ENCODE measurements at places on chromosomes 2 and 18.

DNA sequence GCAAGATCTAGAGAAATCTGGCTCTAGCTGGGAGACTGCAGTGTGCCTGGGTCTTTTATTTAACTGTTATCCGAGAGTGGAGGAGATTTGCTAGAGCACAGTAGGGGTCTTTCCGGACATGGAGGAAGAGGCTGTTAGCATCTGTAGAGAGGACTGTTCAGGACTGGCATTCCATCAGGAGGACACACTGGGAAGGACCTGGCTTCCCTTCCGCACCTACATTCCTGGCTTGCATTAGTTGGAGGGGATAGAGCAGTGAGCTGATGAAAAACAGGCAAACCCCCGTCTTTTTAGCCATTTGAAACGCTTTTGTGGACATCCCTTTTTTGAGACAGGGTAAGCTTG is 874 bp upstream of the PIEZO2 start:
- DNase-seq = no peak

GRCh38 chr18:43278355-43278754 is 1.1 kb upstream of the SYT4 start:
- no peak for DNase-seq

DNA sequence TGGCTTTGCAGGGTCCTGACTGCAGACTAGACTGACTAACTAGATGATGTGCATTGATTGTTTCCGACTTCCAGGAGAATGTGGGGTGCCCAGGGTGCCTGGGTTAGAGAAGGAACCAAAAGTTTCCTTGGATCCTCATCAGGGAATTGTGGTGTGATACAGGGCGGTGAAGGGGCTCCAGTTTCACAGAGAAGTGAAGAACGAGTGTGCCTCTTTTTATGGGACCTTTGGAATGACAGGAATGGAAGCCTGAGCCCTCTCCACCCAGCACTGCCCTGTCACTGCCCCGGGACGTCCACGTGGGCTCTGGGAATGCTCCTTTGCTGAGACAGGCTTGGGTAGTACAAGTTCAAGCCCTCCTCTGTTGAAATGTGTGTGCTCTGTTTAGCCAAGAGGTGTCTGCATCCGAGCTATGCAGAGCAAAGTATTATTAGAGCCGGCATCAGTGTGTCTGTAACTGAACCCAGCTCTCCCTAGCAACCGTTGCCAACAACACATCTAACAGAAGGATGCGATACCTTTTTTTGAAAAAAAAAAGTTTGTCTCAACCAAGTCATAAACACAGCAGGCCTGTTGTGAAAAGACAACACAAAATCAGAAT is 183.6 kb downstream of the SMAD7 start:
- no peak for DNase-seq

- DNase-seq = no peak
Observed at GRCh38 chr2:240737512-240737911, 45.8 kb downstream of the AQP12A start.

GRCh38 chr2:240730501-240731177 is 39.0 kb downstream of the AQP12A start:
- DNase-seq = no peak

DNA sequence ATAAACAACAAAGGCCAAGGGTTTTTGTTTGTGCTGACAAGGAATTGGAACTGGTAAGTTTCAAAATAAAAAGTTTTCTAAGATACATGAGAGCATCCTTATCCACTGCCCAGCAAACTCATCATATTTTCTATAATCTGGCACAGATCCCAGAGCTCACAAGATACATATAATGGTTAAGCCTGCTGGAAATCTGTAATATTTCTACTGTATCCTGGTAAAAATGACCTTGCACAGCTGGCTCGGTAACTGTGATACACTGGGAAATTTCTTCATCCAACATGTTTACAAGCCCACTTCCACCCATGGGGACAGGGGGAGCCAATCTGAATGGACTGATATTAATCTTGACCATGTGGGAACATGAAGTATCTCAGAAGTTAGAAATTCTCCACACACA is 425.4 kb upstream of the MMADHC start:
- no peak for DNase-seq

DNA sequence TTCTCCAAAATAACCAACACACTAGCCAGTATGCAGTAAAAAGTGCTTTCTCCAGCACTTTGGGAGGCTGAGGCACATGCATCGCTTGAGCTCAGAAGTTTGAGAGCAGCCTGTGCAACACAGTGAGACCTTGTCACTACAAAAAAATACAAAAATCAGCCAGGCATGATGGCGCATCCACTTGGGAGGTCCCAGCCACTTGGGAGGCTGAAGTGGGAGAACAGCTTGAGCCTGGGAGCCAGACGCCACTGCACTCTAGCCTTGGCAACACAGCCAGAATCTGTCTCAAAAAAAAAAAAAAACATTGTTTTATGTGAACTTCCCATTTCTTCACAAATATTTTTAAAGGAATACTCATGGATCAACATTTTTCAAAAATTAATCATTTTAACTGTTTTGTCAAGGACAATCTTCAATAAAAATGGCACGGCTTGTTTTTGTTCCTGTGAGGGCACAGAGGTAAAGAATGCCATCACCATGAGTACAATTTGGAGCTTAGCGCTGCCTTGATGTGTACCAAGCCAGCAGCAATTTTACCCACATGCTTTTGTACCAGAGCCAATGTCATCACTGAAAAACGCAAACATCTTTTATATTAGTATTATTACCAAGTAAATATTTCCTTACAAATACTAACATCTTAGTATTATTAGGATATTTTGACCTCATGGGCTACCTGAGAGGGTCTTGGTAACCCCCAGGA is 26.7 kb downstream of the RAB1A start:
- no peak for DNase-seq

- DNase-seq = no peak
Observed at GRCh38 chr2:20175267-20175666, 49.7 kb downstream of the SDC1 start.

GRCh38 chr2:224366267-224366844 is 35.6 kb downstream of the FAM124B start:
- no peak for DNase-seq

DNA sequence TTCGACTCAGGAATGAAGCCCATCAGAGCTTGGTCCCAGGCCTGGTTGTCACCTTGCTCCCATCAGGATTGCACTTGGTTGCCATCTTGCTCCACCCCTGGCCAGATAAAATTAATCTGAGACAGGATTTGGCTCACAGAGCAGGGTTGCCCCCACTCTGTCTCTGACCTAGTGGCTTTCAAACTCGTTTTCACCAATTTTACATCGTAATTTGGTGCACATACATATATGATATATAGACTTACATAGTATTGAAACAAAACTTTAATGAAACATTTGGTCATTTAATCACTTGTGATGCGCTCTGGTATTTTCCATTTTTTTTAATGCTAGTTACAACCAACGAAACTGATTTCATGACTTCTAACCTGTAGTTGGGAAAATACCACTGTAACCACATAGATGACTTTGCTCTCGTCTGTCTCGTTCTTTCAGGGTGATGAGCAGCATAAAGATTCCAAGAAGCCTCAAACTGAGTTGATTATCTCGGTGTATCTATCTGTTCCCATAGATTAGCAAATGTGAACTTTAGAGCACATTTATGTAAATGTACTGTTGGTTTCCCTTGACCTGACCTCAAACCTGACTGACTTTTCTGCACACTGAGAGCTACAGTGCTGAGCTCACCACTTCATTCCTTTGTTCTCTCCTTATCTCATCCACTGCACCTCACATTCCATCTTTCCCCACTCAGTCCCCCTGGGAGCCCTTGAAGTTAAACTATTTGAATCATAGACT is 30.5 kb upstream of the PLB1 start:
- no peak for DNase-seq

GRCh38 chr2:74741629-74742028 is 87.6 kb downstream of the SEMA4F start:
- no peak for DNase-seq

- no peak for DNase-seq
Observed at GRCh38 chr2:128876986-128877983, 558.6 kb upstream of the HS6ST1 start.

- DNase-seq = no peak
Observed at GRCh38 chr2:7573166-7573825, 656.1 kb downstream of the RNF144A start.

DNA sequence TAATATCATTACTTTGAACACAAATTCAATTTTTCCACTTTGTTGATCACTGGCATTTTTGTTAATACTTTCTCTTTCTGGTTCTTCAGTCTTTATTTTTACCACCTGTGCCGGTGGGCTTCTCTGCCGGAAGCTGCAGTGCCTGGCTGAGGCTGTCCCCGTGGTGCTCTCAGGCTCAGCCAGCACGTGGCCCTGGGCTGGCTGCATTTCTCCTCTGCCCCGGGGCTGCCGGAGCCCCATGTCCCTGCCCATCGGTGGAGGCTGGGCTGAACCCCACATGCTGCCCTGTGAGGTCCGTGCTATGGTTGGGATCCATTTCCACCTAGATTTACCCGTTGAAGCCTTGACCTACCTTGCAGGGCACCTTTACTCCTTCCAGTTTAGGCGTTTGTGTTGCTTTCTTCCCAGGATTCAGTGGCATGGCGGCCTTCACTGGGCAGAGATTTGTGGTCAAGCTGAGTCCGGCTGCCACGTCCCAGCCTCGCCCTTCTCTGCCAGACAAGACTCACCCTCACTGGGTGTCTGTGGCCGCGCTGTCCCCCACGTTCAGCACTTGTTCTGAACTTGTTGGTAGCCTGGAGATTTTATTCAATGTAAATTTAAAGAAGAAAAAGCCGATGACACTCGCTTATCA is 12.8 kb upstream of the TMEM18 start:
- no peak for DNase-seq

GRCh38 chr2:47658646-47659320 is 124.2 kb upstream of the MSH6 start:
- DNase-seq = no peak

DNA sequence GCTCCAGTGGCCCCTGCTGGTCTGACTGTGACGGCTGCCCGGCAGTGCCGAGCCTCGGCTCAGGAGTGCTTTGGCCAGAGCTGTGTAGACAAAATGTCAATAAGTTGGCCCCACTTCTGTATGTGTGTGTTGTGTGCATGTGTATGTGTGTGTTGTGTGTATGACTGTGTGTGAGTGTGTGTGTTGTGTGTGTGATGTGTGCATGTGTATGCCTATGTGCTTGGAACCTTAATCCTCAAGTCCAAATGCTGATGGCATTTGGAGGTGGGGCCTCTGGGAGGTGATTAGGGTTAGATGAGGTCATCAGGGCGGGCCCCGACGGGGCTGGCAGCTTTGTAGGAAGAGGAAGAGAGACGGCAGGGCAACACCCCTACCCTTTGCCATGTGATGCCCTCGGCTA is 269.0 kb downstream of the DCDC2C start:
- DNase-seq = no peak

- DNase-seq = no peak
Observed at GRCh38 chr2:172228177-172228808, 125.6 kb upstream of the DLX2 start.

DNA sequence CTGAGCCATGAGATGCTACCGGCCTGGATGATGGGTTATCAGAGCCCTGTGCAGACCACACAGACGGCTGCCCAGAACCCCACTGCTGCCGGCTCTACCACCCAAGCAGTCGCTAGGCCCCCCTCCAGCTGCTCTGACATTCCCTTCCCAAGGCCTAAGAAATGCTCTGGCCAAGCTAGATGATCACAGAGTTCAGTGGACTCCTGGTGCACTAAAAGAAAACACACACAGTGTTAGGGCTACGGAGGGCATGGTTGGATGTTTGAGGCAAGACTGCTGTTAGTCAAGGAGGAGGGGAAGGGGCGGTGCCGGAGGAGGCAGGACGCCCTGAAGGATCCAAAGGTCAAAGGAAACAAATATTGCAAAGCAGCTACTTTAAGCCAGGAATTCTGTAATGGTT is 174.5 kb downstream of the MYCN start:
- DNase-seq = no peak

- DNase-seq = no peak
Observed at GRCh38 chr2:132760405-132760804, 90.4 kb upstream of the LYPD1 start.

GRCh38 chr2:48383036-48383435 is 146.9 kb upstream of the STON1 start:
- DNase-seq = no peak

- DNase-seq = no peak
Observed at GRCh38 chr2:23988371-23988770, 21.5 kb upstream of the MFSD2B start.

GRCh38 chr2:214019229-214019972 is 391.5 kb upstream of the VWC2L start:
- no peak for DNase-seq

- DNase-seq = no peak
Observed at GRCh38 chr2:15911686-15912085, 28.7 kb upstream of the MYCN start.

DNA sequence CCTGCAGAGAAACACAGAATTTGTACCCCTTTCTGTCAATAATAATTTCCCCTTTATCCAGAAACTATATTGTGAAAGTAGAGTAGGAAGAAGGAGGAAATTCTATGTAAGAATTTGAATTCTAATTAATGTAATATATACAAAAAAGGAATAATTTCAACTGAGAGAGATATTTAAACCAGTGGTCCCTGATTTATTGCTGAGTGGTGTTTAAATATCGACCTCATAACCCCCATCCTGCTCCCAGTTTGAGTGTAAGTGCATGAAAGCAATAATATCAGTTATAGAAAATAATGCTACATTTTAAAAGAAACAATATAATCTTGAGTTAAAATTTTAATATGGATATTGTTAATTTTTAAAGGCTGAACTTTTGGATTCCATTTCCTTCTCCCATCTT is 286.2 kb upstream of the REG3G start:
- DNase-seq = no peak

GRCh38 chr18:13376841-13377351 is 158.3 kb downstream of the LDLRAD4 start:
- DNase-seq = no peak

DNA sequence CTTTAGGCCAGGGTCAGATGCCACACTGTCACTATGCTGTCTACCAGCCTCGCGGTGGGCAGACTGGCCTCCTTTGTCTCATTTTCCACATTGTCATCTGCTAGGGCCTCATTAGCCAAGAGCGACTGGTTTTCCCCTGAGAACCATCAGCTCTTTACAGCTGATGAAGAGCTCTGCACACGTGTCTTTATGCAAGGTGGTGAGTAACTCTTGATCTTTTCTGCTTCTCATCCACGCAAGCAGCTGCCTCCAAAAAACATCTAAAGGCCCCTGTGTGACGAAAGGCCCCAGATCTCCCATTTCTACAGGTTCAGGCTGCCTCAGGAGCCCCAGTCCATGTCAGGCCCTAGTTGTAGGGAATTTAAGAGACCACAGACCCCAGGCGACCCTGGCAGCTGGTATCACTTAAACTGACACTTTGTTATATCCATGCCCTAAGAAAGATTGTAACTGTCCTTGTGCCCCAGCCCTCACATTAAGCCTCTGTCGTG is 52.9 kb downstream of the DPYSL5 start:
- DNase-seq = no peak

GRCh38 chr2:72361521-72361920 is 213.9 kb upstream of the CYP26B1 start:
- no peak for DNase-seq

DNA sequence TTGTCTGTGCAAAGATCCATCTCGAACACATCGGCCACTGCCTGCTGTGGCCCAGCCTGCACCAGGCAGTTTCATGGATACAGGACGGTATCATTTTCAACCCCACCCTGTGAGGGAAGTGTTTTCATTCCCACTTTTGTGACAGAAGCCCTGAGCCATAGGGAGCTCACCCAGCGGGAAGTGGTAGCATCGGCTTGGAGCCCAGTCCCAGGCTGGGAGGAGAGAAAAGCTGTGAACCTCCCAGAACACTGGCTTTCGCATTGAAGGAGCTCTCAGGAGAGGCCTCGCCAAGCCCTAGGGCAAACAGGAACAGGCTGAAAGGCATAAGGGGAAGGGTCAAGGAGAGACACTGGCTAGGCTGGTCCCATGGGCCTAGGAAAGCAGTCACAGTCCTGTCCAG is 166.1 kb downstream of the TFCP2L1 start:
- no peak for DNase-seq

GRCh38 chr2:36002941-36003340 is 352.6 kb upstream of the CRIM1 start:
- no peak for DNase-seq

All from mesothelial cell of epicardium (in vitro differentiated cells).